ENCODE measurements at places on chromosomes 5 and 9.

DNA sequence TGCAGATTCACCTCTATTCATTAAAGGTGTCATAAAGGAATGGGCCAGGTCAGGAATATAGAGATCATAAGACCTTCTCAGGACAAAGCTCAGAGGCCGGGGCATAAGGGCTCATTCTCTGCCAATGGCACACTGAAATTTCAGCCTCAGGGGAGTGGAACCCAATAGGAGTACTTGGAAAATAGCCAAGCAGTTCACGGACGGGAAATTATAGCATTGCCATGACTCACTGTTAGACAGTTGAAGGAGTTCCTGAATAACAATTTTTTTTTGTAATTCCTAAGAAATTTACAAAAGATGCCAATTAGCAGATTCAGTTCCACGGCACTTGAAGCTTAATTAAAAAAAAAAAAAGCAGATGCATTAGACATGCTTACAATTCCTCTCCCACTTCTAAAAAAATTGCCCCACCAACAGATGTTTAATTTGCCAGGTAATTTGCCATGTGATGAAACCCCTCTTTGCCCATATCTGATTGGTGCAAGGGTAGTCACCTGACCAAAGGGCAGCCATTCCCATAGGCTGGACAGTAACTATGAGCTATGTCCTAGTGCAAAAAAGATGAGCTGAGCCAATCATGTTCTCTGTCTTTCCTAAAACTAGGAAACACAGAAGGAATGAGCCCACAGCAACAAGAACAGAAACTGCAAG is 58.6 kb downstream of the PTCD2 start:
- H3K4me1 ChIP-seq, result peaks cover 2% of the 10 kb centered on the region
- DNase-seq, result no peak
- H3K27me3 ChIP-seq, result peaks cover 12% of the 10 kb centered on the region
- H3K27ac ChIP-seq, result no peak overlapping the region
- H3K4me3 ChIP-seq, result no peak overlapping the region

DNA sequence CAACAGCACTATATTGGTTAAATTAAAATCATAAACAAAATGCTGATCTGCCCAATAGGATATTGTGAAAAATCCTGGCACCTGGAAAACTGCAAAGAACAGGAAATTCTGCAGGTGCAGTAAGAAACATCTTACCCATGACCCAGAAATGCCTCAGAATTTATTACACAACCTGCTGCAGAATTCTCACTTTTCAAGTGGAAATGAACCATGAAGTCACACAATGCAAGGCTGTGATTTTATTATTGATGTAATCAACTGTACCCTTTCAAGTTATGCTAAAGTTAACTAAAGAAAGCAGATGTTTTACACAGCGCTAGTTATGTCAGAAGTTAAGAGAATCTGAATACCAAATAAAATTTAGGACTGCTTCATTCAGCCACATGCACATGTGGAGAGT is 6.0 kb downstream of the STRBP start:
- H3K4me1 ChIP-seq, result peaks cover 76% of the 10 kb centered on the region
- no peak overlapping the region for H3K27ac ChIP-seq

- no peak for DNase-seq
- peak overlapping the region; percentile 41 for H3K4me3 ChIP-seq
- peak overlapping the region; percentile 82 for H3K27ac ChIP-seq
- H3K36me3 ChIP-seq, result peaks cover 96% of the 10 kb centered on the region
- no peaks in the 10 kb centered on the region for H3K27me3 ChIP-seq
These were observed 10.7 kb downstream of the HNRNPH1 start for GRCh38 chr5:179612577-179613459.

GRCh38 chr5:91361055-91361701 is 21.9 kb downstream of the ARRDC3 start:
- H3K27ac ChIP-seq, result peak overlapping the region; percentile 12
- H3K27me3 ChIP-seq, result no peaks in the 10 kb centered on the region
- H3K4me3 ChIP-seq, result no peak overlapping the region
- peaks cover 15% of the 10 kb centered on the region for H3K4me1 ChIP-seq
- no peak for DNase-seq

- no peaks in the 10 kb centered on the region for H3K36me3 ChIP-seq
- H3K4me1 ChIP-seq, result peaks cover 48% of the 10 kb centered on the region
- peak overlapping the region; percentile 92 for H3K27ac ChIP-seq
- H3K27me3 ChIP-seq, result no peaks in the 10 kb centered on the region
These were observed 28.8 kb upstream of the IER5L start for GRCh38 chr9:129206905-129207304.

DNA sequence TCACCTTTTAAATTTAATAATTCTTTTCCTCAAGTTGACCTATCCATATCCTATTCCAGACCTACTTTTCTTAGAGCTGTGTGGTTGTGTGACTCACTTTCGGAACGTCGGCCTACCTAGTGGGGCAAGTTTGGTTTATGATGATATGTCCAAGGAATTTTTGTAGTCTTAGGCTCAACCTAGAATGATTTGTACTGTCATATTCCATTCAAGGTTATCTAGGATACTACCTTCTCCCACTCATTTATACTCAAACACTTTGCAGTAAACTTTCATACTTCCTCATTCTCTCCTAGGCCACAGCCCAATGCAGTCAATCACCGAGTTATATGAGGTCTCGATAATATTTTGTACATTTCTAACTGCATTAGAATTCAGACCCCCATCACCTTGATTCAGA is 61.9 kb downstream of the PIK3R1 start:
- H3K27me3 ChIP-seq, result no peaks in the 10 kb centered on the region
- H3K4me3 ChIP-seq, result no peak overlapping the region
- DNase-seq, result no peak
- peaks cover 67% of the 10 kb centered on the region for H3K36me3 ChIP-seq
- H3K27ac ChIP-seq, result peak overlapping the region; percentile 87

DNA sequence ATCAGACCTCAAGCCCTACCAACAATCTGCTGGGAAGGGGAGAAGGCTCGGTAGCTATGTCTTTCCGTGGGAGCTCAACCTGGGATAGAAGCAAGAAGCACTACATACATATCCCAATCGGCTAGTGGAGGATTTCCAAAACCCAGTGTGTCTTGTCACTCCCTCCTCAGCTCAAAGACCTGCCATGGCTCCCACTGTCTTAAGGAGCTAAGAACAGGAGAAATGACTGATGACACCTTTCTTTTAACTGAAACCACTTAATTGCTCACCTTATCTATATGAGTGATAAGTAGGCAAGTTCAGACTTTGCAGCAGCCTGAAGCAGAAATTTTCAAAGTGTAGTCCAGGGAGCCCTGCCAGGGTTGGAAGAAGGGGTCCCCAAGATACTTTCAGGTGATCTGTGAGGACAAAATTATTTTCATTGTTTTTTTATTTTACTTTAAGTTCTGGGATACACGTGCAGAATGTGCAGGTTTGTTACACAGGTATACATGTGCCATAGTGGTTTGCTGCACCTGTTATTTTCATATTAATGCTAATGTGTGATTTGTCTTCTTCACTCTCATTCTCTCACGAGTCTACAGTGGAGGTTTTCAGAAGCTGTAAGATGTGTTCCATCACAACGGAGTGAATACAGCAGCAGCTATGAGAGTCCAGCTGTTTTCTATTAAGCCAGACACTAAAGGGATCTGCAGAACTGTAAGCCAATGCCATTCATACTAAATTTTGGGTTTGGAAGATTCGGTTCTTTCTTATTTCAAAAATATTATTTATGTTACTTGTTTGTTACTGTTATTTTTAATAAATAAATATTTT is 41.4 kb downstream of the PAX5 start:
- peaks cover 10% of the 10 kb centered on the region for H3K4me1 ChIP-seq
- peaks cover 3% of the 10 kb centered on the region for H3K36me3 ChIP-seq

GRCh38 chr9:82436475-82436874 is 447.9 kb downstream of the SPATA31D1 start:
- H3K4me3 ChIP-seq, result no peak overlapping the region
- no peak for DNase-seq
- H3K27ac ChIP-seq, result no peak overlapping the region
- no peaks in the 10 kb centered on the region for H3K36me3 ChIP-seq
- peaks cover 4% of the 10 kb centered on the region for H3K27me3 ChIP-seq
- H3K4me1 ChIP-seq, result no peaks in the 10 kb centered on the region

DNA sequence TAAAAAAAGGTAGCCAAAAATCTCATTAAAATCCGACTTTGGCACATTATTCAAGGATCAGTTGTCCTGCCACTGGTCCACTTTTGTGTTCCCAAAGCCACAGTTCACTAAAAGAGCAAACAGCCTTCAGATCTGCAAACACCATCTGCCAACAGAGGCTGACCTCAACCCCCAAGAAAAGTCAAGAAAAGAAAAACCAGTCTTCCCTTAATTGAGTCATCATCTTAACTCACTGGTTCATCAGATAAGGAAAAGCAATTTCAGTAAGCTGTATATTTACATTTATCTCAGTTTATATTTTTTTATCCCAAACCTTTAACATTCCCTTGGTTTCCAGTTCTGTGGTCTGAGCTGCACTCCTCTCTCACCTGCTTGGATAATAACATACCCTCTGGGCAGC is 21.2 kb downstream of the RASEF start:
- no peak overlapping the region for H3K4me3 ChIP-seq
- no peak for DNase-seq
- H3K27ac ChIP-seq, result no peak overlapping the region
- no peaks in the 10 kb centered on the region for H3K27me3 ChIP-seq
- H3K36me3 ChIP-seq, result no peaks in the 10 kb centered on the region

GRCh38 chr5:56918054-56918453 is 8.7 kb downstream of the SETD9 start:
- DNase-seq, result no peak
- no peaks in the 10 kb centered on the region for H3K27me3 ChIP-seq
- no peak overlapping the region for H3K4me3 ChIP-seq
- no peak overlapping the region for H3K27ac ChIP-seq
